ENCODE measurements at places on chromosomes 7 and 10.

GRCh38 chr10:112191791-112192190, 8.2 kb upstream of the GPAM start:
- no peak for DNase-seq

DNA sequence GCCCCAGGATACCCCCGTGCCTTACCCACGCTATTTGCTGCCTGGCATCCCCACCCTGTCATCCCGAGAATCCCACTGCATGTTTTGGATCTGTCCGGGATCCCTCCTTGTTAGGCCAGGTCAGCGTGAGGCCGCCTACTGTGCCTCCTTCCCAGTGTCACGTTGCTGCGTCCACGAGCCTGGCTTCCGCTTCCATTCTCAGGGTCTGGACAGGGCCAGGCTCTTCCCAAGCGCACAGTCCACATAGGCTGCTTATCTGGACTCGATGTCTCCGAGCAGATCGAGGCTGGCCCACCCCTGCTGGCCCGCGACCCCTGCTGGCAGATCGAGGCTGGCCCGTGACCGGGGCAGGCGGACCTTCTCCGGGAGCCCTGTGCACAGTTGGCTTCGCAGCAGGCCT, 27.1 kb downstream of the FOXK1 start:
- DNase-seq, result no peak

- DNase-seq, result no peak
Measured at GRCh38 chr10:102773986-102774385, 30.2 kb downstream of the WBP1L start.

- no peak for DNase-seq
Measured at GRCh38 chr7:150993511-150993910, 2.7 kb downstream of the NOS3 start.

- DNase-seq, result no peak
Measured at GRCh38 chr10:51030480-51030879, 43.8 kb upstream of the PRKG1 start.

- DNase-seq, result no peak
Measured at GRCh38 chr10:61294131-61294530, 159.1 kb downstream of the TMEM26 start.

DNA sequence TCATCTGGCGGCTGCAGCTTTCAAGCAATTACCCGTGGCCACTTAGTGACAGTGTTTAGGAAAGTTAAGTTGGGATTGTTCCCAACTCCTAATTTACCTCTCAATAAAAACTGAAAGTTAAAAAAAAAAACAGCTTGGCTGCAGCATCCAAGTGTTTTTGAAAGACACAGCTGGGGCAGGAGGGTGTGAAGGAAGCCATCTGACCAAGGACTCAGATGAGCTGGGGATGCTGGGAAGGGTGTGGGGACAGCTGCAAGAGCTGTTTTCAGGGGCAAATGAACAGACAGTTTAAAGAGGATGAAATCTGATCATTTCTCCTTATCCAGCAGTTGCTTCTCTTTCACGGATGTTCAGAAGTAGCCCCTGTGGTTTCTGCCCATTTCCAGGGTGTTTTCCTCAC, 129.2 kb upstream of the CDCA7L start:
- DNase-seq, result no peak

DNA sequence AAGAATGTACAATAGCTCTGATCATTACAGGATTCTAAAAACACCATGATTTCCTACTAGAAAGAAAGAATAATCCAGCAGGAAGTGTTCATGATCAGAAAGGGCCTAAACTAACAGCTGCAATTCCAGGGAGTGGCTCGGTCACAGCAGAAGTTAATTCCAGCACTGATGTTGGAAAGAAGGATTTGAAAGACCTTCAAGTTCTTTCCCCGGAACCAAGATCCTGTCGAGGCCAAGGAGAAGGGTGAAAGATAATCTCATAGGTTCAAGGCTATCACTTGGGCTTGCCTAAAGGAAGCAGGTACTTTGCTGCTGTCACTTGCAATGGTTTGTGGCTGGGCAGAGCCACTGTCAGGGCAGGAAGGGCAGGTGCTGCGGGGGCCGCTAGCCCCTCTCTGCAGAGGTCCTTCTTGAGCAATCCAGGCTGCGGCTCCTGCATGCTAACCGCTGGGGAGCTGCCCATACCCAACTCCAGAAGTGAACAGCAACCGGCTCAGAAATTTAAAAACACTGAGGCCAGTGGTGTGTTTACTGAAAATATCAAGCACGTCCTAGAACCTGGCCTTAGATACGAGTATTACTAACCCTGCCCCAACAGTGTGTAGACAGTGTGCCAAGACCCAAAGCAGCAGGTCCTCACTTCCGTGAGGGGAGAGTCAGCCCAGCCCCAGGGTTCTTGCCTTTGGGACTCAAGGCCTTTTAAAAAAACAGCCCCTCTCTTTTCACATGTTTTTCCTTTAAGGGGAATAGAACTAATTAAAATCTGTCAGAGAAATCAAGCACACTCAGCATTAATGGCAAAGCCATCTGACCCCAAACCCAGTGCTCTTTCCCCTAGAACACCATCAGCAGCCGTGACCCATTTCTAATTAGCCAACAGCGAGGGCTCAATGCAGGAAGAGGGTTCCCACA, 76.8 kb downstream of the VIPR2 start:
- DNase-seq, result no peak

DNA sequence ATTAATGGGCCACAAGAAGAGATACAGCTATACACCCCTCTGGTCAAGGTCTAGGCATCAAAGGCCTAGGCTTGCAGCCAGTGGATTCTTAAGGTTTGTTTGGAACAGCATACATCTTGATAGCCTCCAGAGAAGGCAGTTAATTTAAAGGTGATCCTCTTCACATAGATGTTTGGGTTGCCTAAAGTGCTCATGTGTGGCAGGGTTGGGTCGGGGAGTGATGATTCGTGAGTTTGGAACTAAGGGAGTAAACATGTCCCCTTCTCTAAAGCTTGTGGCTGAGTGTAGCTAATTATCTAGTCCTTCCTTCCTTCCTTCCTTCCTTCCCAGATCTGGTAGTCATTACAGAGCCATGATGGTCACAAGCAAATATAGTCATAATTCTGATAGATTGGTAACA, 12.4 kb downstream of the PCLO start:
- DNase-seq, result no peak

DNA sequence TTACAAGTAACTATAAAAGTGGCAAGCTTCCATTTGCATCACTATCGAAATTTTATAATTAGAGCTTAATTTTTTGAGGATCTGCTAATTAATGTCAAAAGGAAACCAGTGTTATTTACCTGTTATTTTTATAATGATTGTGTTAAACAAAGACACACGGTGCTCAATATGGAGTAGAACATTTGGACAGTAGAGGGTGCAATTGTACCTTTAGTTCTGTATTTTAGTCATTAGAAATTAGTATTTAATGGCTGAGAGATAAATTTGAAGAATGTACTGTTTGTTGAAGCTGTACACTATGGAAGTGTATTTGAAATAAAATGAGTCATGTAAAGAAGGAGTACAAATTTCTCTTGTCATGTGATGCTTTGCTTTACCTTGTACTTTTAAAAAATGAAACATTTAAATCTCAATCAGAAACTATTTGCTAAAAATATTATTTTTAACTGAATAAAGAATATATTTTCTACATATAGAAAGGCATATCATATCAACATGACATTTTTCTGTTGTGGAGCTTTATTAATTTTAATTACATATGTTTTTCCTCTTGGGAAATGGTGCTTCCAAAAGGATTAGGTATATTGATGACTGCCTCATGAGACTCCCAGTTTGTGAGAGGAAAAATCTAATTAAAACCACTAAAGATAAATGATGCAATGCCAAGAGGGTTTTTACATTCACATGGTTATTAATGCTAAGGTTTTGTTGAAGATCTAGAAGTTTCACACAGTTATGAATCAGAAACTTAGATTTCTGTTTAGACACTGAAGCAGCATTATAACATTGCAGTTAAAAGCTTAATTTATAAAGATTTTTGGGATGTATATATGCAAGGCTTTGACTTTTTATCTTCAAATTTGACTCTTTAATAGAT, 10.4 kb upstream of the PRKG1 start:
- DNase-seq, result no peak

- peak; percentile 90 for DNase-seq
Measured at GRCh38 chr10:94545391-94546048, at the start of gene HELLS. Gene HELLS (plus strand): TSS chr10:94545788. CDS start chr10:94545922, 134 bp downstream.

- no peak for DNase-seq
Measured at GRCh38 chr10:24313283-24313682, 104.3 kb downstream of the KIAA1217 start.

- no peak for DNase-seq
Measured at GRCh38 chr7:142327628-142328405, 70.0 kb upstream of the PRSS58 start.

DNA sequence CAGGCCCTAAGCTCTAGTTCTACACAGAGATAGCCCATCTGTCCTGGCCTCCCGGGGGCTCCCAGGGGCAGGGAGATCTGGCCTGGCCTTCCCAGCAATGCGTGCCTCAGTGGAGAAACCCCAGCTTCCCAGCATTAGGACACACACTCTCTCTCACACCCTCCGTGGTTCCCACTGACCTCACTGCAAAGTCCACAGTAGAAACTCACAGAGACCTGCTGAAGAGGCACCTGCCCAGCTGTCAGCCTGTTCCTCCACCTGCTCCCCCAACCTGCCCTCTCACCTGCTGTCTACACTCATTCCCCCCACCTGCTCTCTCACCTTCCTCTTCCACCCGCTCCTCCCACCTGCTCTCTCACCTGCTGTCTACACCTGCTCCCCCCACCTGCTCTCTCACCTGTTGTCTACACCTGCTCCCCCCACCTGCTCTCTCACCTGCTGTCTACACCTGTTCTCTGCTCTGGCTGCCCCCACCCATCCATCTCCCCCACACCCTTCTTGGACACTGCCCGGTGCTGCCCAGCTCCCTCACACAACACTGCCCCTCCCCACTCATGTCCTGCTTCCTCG, 21.1 kb upstream of the PFKP start:
- no peak for DNase-seq

Data from HTR-8/SVneo (cell line).